ENCODE measurements at places on chromosomes 12 and 14.

DNA sequence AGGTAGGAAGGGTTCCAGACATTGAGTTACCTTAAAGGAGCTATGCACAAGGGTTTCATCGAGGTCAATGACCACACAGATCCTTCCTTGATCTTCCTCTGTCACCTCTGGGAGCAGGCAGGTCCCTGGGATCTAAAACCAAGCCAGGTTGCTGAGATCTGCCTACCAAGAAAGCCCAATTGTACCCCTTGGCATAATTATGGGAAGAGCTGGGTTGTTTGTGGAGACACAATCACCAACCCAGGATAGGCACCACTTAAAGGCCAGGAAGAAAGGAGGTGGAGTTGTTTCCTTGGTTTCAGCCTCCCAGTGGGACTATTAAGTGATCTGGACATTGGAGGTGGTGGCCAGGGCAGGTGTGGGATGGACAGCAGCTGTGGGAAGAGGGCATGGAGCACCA is 8.4 kb upstream of the AVIL start:
- no peak for DNase-seq

- DNase-seq = no peak
Measured at GRCh38 chr14:51448831-51449670, 202.7 kb upstream of the FRMD6 start.

DNA sequence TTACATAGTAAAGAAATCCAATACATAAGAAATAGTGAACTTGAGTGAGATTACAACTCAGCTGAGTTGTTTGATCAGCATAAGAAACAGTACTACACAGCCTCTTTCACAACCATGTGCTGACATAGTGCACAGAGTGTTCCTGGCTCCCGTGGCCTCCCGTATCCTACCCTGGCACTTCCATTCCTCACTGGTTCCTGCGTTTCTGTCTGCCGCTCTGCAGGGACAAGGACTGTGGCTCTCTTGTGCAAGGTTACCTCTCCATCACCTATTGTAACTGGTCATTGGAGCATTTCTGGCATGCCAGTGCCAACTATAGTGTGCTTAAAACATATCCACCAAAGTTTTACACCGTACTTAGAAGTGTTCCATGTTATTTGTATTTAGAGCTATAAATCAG is 46.3 kb upstream of the PCED1B start:
- no peak for DNase-seq

DNA sequence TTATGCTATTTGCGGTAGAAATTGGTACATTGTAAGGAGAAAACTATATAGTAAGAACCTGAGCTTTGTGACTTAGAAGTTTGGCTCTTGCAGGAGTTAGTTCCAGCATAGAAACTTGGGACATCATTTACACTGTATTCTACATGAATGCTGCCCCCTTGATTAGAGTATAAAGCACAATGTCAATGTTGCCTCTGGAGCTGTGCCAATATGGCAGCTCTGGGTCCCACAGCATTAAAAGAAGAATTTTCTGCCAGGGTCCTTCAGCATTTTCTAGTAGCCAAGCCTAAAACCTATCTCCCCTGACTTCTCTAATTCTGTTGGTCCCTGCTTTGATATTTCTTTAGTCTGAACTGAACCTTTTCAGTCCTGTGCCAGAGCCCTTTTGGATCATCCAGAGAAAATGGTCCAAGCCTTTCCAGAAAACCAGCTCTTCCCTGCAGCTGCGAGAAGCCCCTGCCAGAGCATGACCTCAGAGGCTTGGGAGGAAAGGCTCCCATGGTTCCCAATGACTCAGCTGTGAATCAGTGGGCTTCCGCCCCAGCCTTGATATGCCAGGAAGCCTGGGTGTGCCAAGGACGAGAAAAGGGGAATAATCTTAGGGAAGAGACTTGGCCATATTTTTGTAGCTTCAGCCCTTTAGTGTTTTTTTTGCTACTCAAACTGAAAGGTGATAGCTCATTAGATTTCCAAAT is 43.2 kb downstream of the PLEKHG7 start:
- no peak for DNase-seq

DNA sequence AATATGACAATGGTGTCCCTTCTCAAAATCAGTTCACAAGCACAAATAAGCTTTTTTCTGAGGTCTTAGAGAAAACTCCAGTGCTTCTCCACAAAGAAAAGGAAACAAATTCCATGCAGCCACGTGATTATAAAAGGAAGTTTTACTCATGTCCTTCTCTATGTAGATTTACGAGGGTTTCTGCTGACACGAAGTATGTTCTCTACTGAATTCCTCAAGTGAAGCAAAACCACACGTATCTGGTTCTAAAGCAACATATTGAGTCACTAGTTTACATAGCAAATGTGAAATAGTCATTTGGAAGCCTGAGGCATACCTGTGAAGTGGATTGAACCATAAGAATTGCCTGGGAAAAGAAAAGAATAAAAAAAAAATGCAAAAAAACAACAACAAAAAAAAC is 31.9 kb downstream of the BMP4 start:
- no peak for DNase-seq

DNA sequence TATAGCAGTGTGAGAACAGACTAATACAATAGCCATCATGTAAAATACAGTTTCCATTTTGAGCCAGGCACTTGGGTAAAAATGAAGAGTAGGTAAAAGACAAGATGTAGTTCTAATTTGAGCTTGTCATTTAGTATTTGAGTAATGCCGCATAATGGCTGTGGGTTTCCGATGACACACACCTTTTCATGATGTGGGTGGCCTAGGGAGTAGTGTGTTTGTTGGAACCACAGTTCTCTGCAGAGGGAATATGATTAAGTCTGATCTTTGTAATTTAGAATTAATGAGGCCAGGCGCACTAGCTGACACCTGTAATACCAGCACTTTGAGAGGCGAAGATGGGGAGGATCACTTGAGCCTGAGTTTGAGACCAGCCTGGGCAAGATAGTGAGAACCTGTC is 61.8 kb downstream of the RCOR1 start:
- no peak for DNase-seq

GRCh38 chr12:108860443-108860842 is 3.1 kb upstream of the SSH1 start:
- no peak for DNase-seq

GRCh38 chr12:94750864-94751263 is 100.5 kb upstream of the TMCC3 start:
- no peak for DNase-seq

DNA sequence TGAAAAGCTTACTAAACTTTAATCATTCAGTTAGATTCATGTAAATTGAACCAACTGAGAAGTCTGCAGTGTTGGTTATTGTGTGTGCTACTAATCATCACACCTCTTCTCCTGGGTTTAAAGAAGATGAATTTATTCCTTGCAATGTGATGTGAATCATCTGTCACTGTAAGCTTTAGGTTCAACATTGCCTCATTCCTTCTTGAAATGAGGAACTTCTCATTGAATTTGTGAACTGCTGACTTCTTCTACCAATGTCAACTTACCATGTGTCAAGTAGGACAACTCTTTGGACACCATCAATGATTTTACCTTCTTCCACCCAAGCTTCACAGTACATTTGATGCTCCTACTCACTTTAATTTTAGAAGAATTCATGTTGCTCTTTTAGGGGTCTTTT is 17.4 kb upstream of the PRB2 start:
- DNase-seq = no peak

DNA sequence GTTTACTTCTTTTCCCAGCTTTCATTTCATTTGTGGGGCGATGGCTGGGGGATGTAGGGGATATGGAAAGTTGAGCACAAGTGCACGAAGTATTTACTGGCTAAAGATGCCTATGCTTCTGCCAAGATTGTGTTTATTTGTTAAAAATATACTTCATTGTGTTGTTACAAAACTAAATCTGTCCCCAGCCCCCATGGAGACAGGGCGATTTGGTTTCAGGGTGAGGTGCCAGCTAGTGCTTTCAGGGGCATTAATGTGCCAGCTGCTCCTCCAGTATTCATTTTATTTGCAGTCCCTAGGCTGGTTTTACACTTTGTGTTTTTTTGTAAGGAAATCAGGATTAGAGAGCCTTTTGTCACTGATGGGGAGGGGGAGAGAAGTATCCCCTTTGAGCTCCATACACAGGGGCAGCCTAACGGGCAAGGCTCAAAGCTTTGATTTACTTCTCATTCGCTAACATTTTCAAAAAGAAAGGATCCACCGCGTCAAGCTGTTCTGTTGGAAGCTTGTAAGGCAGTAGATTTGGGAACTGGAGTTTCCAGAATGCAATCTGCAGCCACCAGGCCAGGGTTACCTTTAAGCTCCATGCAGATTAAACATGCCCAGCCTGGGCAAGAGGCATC is 198.7 kb upstream of the PLEKHG7 start:
- DNase-seq = no peak

DNA sequence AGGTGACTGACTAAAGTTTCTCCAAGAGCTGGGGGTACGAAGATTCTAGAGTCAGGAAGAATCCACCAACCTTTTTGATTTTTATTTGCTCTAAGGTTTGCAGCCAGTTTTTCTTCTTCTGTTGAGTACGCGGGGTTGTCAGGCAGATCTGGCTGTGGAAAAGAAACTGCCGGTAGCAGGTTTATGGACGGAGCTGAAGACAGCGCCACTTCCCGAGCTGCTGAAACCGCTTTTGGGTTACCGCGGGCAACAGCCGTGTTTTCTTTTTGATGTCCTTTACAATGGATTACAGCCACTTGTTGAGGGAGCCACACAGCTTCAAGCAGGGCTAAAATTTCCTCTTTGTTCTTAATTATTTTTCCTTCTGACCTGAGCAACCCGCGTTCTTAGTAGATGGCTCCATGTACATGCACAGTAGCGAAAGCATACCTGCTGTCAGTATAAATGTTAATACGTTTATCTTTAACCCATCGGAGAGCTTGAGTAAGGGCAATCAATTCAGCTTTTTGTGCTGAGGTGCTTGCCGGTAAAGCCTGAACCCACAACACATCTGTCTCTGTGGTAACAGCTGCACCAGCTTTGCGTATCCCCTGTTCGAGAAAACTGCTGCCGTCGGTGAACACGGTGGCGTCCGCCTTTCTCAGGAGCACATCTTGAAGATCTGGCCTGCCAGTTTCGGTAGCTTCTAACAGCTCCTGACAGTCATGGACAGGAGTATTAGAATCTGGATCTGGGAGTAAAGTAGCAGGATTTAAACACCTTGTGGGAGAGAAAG is 674.3 kb downstream of the TMEM121 start:
- peak; percentile 40 for DNase-seq

GRCh38 chr12:106004289-106004688 is 134.5 kb downstream of the NUAK1 start:
- DNase-seq = no peak

DNA sequence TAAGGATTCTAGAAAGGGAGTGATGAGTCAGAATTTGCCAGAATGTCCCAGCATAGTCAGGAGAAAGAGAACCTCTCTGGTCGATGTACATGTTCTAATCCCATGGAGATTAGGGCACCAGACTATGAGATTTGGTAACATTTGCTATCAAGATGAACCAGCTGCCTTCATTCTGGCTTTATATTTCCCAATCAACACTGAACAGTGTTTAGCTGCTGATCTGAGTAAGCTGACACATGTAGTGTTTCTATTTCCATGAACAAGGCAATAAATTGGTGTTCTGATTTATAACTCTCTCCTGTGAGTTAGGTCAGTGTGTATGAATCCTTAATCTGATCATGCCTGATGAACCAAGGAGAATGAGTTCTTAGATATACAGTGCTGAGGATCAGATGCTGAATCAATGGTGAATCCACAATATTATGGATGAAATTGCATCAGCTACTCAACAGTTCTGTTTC is 158.0 kb upstream of the AMIGO2 start:
- DNase-seq = no peak

DNA sequence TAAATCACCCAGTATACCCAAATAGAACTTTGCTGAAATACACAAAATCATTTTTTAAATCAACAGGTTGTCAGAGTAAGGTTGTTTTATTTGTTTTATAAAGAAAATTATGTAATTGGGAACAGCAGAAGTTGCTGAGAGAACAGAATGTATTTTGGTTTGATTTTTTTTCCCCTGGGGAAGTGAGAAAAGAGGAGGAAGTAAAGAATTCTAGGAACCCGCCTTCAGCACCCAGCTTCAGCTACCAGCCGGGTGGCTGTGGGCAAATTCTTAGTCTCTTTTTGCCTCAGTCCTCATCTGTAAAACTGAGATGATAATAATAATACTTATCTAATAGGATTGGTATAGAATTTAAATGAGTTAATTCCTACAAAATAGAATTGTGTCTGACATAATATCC is 119.4 kb downstream of the SRGAP1 start:
- DNase-seq = no peak

GRCh38 chr12:51521554-51522276 is 69.3 kb upstream of the SCN8A start:
- no peak for DNase-seq

DNA sequence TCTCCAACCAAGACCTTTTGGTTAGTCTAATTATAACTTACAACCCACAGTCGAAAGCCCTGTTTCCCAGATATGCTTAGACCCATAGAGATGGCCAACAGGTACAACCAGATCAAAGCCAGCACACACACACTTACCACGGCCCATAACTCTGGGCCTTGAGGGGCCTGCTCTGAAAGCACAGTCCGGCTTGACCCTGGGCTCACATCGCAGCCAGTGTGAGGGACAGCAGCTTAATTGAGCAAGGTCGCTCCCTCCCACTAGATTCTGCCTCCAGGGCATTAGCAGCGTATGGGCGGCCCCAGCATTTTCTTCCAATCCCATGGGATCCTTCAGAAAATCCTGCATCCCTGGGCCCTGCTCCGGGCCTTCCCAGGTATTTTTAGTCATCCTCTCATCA is 157.4 kb upstream of the FKBP4 start:
- DNase-seq = no peak

- DNase-seq = no peak
Measured at GRCh38 chr14:72416892-72417291, 477.0 kb downstream of the DPF3 start.

- no peak for DNase-seq
Measured at GRCh38 chr14:69012256-69012953, 33.3 kb upstream of the ACTN1 start.

GRCh38 chr14:72084935-72085334 is 152.7 kb downstream of the RGS6 start:
- DNase-seq = no peak

DNA sequence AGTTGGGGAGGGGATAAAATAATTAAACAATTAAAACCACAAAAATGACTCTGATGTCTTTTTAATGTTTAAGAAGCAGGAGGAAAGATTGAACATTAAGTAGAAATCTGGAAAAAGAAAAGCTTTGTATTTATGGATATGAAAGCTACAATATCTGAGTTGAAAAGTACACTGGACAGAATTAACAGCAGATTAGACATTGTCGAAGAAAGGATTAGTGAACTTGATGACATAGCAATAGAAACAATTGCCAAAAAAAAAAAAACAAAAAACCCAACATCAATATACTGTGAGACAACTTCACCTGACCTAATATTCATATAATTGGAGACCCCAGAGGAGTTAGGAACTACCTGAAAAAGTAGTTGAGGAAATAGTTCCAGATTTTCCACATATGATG is 289.5 kb upstream of the RGS6 start:
- no peak for DNase-seq

- DNase-seq = no peak
Measured at GRCh38 chr12:67460388-67460787, 188.2 kb upstream of the DYRK2 start.

- no peak for DNase-seq
Measured at GRCh38 chr14:75042035-75042434, 9.2 kb downstream of the MLH3 start.

All from CD4-positive, alpha-beta T cell treated with Interleukin-6 at 100 ng/mL for 8 hours (primary cell).